ENCODE measurements at places on chromosomes 7 and 10. TPM values are rescaled to one million over a fixed set of nuclear protein-coding genes. Genes with fewer than 3 reads are reported as not detected.

Gene GPC2
- 1.4 TPM for total RNA-seq

Gene SPACDR
- 0.28 TPM for total RNA-seq

Gene TMEM213
- not detected for total RNA-seq

Gene ERV3-1
- total RNA-seq: 1.7 TPM

Gene RARRES2
- total RNA-seq: not detected

Gene LRRN3
- not detected for total RNA-seq

Gene LRIT2
- total RNA-seq: not detected

GRCh38 chr7:100975371-100975821 is 6.0 kb downstream of the MUC12 start:
- no peak for DNase-seq

- no peak for DNase-seq
Observed at GRCh38 chr10:12279281-12279680, 70.1 kb upstream of the CAMK1D start.

- no peak for DNase-seq
Observed at GRCh38 chr10:60277656-60278055, 112.0 kb downstream of the ANK3 start.

DNA sequence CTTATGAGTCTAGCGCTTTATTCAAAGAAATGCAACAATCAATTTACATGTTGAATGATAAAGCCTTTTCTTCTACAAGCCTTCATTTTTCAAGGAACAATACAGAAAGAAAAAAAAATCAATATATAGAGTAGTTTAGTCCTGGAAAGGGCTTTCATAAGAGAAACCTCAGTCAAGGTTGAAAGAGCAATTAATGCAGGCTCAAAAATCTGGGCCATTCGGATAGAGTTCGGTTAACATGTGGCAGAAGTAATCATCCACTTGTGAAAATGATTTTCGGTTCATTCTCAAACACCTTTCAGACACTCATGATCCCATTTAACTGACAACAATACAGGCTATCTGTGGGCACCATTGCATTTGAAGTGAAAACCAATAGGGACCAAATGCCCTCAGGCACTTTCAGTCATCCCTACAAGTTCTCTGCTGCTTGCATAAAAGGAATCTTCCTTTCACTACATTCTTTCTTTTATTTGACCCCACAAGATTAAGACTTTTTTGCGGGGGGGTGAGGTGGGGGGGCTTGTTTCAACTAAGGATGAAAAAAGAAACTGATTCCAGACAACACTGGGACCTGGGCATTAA is 177.9 kb downstream of the RNF133 start:
- no peak for DNase-seq

DNA sequence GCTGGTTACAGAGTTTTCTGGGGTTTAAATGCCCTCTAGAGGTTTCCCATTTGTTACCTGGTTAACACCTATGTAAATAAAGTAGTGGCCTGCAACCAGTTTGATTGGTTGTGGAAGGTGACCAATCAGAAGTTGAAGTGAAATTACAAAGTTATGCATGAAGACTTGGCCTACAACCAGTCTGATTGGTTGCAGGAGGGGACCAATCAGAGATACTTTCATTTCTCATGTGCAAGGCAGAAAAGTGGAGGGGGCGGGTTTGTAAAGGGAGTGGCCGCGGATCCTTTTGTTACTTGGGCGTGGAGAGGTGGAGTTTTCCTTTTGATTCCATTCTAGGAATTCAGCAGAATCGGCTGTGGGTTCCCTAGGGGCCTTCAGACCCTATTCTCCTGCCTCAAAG is 80.8 kb downstream of the SEC23IP start:
- peak; percentile 7 for DNase-seq

- DNase-seq: no peak
Observed at GRCh38 chr10:103882285-103883007, 27.1 kb upstream of the SH3PXD2A start.

DNA sequence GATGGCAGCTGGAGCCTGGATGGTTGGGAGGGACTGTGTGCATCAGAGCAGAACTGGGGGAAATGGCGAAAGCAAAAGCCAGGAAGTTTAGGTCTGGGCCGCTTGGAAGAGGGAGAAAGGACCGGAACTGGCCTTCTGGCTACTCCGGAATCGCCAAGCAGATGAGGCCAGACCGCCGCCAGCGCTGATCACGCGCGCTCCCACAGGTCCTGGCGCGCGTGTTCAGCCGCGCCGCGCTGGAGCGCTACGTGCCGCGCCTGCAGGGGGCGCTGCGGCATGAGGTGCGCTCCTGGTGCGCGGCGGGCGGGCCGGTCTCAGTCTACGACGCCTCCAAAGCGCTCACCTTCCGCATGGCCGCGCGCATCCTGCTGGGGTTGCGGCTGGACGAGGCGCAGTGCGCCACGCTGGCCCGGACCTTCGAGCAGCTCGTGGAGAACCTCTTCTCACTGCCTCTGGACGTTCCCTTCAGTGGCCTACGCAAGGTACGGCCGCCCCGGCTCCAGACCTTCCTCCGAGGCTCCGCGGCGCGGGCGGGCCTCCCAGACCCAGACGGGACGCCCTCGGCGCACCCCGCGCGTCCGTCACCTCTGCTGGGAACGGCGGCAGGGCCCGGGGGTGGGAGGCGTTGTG is 2.0 kb downstream of the CYP26C1 start:
- no peak for DNase-seq

- DNase-seq: no peak
Observed at GRCh38 chr7:43083106-43083505, 29.3 kb upstream of the HECW1 start.

GRCh38 chr7:92131764-92132330 is 2.4 kb downstream of the CYP51A1 start:
- DNase-seq: no peak

GRCh38 chr10:105183536-105183935 is 542.4 kb downstream of the SORCS3 start:
- no peak for DNase-seq

GRCh38 chr7:17654940-17655339 is 285.4 kb downstream of the SNX13 start:
- peak; percentile 50 for DNase-seq

DNA sequence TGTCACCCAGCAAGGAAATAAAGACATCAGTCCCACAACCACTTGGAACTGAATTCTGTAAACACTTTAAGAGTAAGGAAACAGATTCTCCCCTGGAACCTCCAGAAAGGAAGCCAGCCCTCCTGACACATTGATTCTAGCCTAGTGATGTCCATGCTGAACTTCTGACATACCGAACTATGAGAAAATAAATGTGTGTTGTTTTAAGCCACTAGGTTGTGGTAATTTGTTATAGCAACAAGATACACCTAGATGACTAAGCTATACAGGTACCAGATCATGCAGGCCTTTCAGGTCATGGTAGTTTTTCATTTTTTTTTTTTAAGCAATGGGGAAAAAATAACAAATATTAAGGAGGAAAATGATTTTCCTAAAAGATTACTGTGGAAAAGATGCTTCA is 37.6 kb upstream of the LRRTM3 start:
- DNase-seq: peak; percentile 11
